ENCODE measurements at places on chromosomes 7 and 10.

DNA sequence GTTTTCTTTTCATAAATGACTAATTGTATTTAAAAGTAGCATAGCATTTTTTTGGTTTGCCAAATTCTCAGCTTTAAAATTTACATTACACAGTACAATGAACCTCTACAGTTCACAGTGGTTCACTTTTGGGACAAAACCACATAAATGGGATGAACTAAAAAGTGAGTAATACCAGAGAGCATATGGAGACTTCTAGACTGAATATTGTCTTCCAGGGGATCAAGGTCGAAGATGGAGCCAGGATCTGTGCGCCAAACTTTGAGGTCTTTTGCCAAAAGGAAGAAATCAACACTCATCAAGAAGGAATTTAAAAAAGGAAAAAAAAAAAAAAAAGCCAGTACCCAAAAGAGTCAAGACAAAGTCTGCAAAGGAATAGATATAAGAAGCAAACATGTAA lies 87.5 kb downstream of the NEBL start:
- peak; percentile 71 for DNase-seq

- DNase-seq: peak; percentile 64
Measured at GRCh38 chr7:27745064-27745583, 5.2 kb downstream of the TAX1BP1 start.

DNA sequence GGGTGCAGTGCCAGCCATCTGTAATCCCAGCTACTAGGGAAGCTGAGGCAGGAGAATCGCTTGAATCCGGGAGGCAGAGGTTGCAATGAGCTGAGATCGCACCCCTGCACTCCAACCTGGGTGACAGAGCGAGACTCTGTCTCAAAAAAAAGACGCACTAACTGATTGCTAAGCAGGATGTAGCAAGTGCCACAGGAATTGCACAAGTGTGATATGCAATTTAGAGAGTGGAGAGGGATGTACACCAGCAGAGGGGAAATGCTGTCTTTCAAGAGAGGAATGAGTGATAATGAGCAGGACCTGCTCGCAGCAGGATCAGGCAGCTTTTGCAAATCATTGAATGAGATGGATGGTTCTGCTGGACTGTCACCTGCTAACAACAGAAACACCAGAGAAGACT lies 13.3 kb upstream of the SLC16A12 start:
- DNase-seq: no peak

DNA sequence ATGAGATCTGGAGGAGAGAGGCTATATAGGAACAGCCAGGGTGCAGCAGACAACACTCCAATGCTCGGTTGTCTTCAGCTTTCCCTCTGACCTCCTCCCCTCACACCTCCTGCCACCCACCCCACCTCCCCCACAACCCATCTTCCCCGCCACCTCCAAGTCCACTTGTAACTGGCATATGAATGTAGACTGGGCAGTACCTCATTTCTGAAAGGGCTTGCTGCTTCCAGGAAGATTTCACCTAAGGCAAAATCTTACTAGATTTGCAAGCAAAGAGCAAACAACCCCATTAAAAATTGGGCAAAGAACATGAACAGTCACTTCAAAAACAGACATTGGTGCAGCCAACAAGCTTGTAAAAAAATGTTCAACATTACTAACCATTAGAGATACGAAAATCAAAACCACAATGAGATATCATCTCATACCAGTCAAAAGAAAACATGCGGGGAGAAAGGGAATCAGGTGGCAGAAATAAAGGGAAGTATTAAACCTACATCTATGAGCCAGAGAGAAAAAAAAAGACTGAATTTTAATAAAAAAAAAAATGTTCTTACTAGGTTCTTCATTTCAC lies 164.6 kb upstream of the C1GALT1 start:
- no peak for DNase-seq

DNA sequence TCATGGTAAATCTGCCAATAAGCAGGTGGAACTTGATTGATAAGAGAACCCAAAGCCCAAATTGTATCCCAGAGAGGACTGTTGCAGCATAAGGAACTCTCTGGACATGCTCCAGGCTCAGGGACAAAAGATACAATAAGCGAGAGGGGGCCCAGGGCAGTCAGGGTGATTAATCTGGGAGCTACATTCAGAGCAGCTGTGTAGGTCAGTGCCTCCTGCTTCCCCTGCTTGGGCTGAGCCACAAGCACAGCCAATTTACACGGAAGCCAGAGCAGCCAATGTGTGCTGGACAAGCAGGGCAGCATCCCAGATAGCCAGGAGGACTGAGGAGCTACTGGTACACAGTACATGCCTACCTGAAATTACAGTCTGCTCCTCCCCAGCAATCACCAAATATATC lies 24.2 kb downstream of the MYPN start:
- no peak for DNase-seq

DNA sequence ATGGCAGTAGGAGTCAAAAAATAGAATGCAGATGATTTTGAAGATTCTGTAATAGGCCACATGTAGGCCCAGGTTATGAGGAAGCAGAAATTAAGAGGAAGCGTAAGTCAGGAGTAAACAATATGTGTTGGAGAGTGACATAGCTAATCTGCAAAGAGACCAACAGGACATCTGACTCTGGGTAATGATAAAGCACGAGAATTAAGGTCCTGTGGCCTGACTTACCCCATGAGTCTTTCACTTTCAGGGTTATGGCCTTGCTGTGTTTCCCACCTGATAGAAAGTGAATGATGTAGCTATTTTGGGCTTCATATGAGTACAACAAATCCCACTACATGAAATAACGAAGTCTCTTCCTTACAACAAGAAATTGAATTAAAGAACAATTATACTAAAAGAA lies 393.0 kb downstream of the MAGI2 start:
- no peak for DNase-seq

GRCh38 chr10:88913127-88913526 lies 33.1 kb downstream of the STAMBPL1 start:
- DNase-seq: peak; percentile 79

DNA sequence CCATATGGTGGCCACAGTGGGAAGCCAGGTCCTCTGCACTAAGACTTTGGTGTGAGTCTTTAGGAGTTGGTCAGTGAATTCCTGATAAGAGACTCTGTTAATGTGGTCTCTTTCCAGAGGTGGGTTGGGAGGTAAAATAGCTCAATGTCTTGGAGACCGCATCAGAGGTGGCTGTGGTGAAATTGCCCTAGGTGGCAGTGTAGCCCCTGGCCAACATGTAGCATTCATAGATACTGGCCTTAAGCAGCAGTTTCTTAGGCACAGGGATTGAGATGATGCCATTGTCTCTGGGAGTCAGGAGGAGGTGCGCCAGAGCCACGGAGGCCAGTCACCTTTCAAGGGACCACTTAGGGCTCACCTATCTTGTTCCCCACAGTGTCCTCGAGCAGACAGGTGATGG lies 202.8 kb downstream of the CREB5 start:
- DNase-seq: peak; percentile 16

DNA sequence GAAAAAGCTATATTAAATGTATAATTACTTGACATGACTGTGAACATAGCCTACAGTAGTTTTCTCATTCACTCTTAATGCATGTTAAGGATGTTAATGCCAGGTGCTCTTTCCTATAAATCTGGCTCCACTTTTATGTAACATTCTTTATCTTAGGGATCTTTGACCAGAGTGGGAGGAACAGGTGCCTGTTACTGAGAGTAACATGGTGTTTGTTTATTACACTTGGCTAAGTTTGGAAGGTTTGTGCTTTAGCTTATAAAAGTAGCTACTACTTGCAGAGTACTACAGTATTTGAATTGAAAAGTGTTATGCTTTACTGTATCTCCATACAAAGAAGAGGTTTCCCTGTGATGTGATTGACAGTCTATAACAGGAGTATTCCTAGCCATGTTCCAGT lies 183.4 kb downstream of the DYNC1I1 start:
- DNase-seq: no peak

DNA sequence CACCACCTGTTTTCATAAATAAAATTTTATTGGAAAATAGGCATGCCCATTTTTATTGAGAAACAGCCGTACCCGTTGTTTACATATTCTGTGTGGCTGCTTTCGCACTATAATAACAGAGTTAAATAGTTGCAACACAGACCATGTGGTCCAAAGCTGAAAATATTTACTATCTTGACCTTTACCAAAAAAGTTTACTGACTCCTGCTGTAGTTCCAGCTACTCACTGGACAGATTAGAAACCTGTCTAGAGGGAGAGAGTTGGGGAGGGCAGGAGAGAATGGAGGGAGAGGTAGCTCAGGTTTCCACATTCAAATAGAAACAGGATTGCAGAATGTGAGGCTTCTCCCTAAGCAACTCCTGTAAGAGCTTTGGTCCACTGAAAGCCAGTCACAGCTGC lies 55.1 kb upstream of the GLCCI1 start:
- no peak for DNase-seq

DNA sequence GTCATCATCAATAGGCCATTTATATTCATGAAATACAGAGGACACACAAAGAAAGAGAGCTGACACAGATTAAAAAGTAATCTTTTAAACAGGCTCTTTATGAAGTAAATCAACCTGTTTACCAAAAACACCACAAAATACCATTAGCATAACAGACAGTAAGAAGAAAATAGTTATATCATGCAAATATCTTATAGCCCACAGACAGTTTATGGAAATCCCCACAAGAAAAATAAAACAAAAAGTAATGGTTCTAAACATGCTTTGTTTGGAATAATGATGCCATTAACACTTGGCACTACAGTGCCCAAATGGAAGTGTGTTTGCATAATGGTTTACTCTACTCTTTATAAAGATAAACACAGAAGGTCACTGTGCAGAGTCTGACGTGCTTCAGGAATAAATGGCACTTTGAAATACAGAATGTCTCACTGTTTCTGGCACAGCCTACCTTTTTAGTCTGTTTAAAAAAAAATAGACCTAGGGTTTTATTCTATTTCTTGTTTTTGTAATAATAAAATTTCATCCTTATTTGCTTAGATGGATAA lies 30.1 kb downstream of the SEMA3D start:
- no peak for DNase-seq

- DNase-seq: peak; percentile 46
Measured at GRCh38 chr10:80324086-80324485, 32.5 kb downstream of the DYDC1 start.

DNA sequence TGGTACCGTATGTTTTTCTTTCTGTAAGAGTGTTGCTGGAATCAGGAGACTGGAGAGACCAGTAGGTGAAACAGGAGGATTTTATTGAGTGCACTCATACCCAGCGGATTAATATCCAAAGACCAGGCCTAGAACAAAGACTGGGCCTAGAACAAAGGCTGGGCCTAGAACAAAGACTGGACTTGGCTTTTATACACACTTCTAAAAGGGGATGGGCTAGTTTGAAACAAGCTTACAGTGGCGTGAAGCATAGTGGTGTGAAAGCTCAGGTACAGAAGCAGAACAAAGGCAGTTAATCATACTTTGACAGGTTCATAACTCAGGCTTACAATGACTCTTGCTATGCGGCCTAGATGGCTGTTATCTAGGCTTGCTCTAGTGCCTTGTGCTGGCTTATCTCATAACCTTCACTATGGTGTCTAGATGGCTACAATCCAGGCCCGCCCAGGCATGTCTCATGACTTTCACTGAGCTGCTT lies 67.7 kb downstream of the TRIM24 start:
- DNase-seq: peak; percentile 11

- no peak for DNase-seq
Measured at GRCh38 chr10:53702489-53702888, 929.9 kb upstream of the MBL2 start.

GRCh38 chr10:48187713-48188485 lies 86.6 kb downstream of the FRMPD2 start:
- no peak for DNase-seq

DNA sequence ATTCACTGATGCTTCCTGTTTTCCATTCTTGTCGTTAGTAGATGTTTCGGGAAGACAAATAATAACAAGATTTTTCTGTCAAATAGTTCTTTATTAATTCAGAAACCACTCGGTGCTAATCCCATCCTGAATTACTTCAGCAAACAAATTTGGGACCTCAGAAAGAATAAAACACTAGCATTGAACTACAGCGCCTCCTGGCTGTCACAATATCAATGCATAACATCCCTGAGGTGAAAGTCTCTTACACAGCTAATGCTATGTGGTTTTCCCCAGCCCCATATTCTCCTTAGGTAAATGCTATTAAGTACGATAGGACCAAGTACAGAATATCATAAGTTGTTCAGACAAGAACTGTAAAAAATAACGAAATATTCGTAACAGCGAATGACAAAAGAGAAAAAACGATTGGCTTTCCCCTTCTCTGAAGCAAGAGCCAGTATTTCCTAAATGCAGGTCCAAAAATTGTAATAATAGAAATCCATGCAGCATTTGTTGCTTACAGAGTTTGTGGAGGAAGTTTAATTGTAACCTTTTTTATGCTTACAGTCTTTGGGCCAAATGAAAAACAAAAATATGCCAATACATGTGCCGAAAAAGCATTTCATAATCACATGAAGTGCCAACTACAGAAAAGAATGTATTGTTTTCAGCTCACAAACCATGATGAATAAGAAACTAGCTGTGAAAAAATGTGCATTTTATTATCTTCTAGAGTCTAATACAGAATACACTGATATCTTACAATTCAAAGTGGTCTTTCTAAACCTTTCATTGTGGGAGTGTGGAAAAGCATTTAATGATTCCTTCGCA lies 47.3 kb downstream of the MYPN start:
- DNase-seq: peak; percentile 83

GRCh38 chr7:90520484-90520883 lies 51.0 kb downstream of the PTTG1IP2 start:
- DNase-seq: peak; percentile 21

DNA sequence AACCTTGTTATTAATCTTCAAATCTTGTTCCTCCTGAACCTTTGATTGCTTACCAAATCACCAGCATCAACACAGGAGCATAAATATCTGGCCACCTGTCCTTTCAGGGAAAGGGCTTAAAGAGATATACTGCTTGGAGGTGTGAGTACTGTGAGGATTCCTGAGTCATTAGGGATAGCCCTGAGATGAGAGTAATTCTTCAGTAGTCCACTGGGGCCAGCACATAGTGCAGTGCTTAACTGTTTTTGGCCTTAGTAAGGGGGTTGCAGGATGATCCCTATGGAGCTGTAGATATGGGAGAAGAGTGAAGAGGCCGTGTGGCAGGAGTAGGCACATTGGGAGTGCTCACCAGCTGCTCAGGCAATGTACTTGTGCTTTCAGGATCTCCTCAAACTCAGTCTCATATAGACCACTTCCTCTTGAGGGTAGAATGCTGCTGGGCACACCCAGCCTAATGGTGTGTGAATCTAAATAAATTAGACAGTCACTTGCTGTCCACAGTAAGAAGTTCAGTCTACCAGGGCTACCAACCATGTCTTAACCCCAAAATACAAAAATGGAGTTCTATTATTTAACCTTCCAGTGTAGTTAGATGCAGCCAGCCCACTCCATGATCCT lies 26.5 kb upstream of the GPR141 start:
- no peak for DNase-seq

DNA sequence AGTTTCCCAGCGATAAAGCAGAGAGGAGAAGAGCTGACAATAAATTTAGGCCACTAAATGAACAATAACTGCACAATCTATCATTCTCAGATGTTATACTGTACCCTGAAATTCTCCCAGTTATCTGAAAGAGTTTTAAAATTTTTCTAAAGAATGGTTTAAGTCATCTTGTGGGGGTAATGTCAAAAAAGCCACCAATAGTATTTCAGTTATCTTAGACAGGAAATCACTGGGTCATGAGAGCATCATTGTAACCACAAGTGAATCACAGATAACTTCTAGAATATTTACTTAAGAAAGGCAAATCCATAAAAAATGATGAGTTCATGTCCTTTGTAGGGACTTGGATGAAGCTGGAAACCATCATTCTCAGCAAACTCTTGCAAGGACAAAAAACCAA lies 147.1 kb downstream of the DNAJB9 start:
- DNase-seq: peak; percentile 25

GRCh38 chr7:32200646-32201045 lies 130.4 kb upstream of the PDE1C start:
- no peak for DNase-seq

Data from fibroblast of mammary gland (primary cell).